Jurkat, Clone E6-1 (cell line): ENCODE measurements at places on chromosomes 7 and 10.

- no peak for DNase-seq
Measured at GRCh38 chr10:117736655-117737054, 194.1 kb downstream of the EMX2 start.

DNA sequence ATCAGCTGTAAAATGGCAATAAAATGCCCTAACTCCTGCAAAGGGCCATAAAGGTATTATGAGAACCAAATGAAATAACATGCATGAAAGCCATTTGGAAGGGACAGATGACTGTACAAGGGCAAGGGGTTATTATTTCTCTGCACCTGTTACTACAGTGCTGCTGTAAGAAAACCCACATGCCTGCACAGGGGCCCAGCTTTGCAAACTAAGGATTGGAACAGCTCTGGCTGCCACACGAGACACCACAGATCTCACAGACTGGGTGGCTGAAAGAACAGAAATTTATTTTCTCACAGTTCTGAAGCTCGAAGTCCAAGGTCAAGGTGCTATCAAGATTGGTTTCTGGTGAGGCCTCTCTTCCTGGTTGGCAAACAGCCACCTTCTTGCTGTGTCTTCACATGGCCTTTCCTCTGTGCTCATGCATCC is 409.0 kb upstream of the NRP1 start:
- no peak for DNase-seq

- DNase-seq: no peak
Measured at GRCh38 chr10:50452603-50453002, 171.2 kb downstream of the SGMS1 start.

- DNase-seq: no peak
Measured at GRCh38 chr7:44471436-44471835, 19.0 kb downstream of the NUDCD3 start.

DNA sequence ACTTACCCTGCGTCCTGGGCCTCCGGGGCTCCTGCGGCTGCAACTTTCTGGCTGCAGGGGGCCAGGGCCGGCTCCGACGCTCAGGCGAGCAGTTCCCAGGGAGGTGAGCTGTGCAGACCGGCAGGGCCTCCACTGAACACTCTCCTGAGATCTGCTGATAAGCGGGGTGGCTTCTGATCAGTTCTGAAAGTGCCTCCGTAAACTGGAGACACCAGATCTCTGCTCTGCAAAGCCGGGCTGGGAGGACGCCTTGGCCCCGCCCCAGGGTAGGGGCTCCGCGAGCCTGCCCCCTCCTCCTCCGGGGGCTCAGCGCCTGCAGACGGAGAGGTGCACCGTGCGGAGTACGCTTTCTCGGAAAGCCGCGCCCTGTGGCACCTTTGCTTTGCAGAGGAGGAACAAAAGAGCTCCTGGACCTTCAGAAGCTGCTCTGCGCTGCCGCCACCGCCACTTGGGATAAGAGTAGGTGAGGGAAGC is 141.3 kb upstream of the VKORC1L1 start:
- DNase-seq: no peak

GRCh38 chr10:29157321-29157720 is 131.5 kb upstream of the LYZL1 start:
- no peak for DNase-seq

DNA sequence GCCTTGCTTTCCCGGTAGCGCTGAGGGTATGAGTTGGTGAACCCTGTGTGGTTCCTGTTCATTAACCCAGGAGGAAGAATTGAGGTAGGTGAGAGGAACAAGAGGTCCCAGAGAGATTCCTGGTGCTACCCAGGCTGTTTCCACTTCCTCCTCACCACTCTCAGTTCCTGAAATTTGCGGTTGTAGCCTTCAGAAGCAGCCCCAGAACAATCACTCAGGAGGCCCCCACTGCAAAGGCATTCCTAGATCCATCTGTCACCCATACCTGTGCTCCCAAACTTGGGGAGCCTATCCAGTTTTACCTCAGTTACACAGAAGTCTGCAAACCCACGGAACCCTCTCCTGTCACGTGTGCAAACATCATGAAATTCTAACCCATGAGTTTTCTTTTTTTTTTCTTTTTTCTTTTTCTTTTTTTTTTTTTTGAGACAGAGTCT is 9.0 kb upstream of the PIP4K2A start:
- no peak for DNase-seq

- no peak for DNase-seq
Measured at GRCh38 chr7:126485791-126486190, 767.0 kb downstream of the GRM8 start.

DNA sequence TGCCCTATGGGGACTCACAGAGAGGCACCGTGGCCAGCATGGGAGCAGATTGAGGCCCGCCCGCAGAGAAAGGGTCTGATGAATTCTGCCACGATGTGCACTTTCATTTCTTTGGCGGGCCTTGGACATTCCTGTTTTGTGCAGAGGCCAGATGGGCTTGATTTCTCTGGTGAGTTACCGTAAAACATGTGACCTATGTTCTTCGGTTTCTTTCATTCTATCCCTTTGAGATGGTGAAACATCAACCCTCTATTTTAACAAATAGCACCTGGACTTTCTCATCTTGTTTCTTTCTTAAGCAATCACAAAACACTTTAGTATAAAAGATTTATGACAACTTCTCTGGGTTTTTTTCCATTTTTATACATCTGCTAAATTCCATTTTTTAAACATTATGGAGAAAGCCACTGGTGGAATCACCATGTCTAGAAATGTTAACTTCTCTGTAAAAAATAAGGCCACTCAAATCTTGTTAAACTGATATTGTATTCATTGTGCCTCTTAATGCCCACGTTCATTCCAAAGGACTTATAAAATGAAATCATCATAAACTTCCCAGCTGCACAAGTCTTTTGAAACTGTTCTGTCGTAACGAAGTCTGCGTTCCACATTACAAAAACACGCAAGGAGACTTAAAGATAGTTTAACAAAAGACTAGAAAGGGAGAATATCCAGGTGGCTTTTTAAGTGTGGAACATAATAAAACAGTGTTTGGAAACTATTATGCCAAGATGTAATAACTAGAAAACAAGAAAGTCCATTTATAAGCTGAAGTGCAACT is 21.4 kb upstream of the ODAD2 start:
- DNase-seq: no peak

- no peak for DNase-seq
Measured at GRCh38 chr10:59179068-59179467, 2.6 kb downstream of the PHYHIPL start.

DNA sequence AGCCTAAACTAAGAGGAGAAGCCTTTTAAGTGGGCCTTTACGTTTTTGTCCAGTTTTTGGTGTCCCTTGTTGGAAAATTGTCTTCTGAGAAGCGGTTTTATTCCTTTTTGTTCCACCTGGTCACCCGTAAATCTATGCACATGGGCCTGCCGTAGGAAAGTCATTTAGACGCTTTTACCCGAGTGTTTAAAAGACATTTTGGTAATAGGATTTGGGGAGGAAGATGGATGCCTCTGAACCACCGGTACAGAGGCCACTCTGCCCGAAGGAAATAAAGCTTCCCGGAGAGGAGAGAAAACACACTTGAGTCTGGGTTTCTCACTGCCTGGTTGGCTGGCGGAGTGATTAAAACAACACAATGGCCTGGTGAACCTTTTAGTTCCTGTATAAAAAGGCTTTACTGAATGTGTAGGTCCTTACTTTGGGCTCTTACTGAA is 760 bp downstream of the THNSL1 start:
- no peak for DNase-seq

DNA sequence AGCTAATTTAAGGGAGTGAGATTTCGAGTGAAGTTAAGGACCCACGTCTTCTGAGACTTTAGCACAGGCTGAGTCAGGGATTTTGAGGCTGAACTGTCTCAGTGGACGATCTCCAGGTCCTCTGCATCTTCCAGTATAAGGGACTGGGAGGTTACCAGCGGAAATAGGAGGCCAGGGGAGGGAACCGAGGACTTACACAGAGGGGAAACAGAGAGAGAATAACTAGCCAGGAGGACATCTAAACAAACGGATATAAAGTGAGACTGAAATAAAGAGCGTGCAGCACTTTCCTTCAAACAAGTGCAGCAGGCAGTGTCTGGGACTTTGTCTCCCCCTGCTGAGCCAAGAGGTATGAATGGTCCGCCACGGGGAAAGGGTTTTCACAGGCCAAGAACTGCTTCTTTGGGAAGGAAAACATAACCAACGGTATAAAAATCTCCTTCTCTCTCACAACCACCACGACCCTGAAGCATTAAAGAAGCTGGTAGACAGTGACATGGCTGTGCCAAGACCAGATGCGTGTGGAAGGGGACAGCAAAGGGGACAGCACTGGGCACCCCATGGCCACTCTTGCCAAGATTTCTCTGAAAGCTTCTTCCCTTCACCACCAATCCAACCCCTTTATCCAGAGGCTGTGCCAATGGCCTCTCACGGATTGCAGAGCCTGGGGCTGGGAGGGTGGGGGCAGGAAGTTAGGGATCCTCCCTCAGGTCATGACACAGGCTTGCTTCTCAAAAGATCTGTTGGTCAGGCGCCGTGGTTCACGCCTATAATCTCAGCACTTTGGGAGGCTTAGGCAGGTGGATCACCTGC is 72.0 kb downstream of the SLC37A3 start:
- DNase-seq: peak; percentile 21

GRCh38 chr10:11515596-11516430 is 95.6 kb downstream of the USP6NL start:
- peak; percentile 55 for DNase-seq

GRCh38 chr10:112223725-112224124 is 40.2 kb upstream of the GPAM start:
- DNase-seq: no peak

DNA sequence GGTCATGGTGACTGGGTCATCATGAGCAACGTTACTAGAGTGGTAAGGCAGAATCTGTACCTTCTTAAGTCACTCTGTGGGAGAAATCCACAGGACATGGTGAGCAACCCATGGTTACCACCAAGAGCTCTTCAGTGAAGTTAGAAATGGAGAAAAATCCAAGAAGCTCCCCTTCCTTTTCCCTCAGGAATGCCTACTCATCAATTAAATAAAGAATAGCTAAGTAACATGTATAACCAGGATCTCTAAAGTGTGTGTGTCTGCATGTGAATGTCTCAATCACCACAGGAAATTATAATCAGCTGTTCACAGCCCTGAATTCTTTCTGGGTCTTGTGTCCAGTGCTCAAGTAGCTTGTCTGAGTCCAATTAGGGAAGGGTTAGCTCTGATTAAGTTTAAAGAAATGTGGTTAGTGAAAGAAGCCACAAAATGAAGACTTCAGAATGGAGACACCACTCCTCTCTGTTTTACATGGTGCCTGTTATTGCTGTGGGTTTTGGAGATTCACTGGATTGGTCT is 73.2 kb downstream of the SEM1 start:
- no peak for DNase-seq

DNA sequence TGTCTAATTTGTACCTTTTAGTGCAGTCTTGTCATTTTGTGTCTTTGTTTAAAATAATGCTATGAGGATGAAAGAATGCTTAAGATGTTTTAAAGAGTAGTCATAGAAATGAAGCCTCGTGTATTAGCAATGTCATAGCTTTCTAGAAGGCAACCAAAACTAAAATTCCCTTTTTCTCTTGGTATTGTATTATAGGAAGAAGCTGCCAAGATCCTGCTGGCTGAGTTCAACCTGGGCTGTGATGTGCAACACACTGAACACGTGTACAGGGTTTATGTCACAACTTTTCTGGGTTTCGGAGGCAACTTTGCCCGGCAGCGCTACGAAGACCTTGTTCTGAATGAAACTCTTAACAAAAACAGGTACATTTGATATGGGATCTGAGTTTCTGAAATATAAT is 36.2 kb downstream of the COX15 start:
- no peak for DNase-seq

GRCh38 chr7:75953431-75953830 is 38.5 kb downstream of the POR start:
- DNase-seq: no peak

DNA sequence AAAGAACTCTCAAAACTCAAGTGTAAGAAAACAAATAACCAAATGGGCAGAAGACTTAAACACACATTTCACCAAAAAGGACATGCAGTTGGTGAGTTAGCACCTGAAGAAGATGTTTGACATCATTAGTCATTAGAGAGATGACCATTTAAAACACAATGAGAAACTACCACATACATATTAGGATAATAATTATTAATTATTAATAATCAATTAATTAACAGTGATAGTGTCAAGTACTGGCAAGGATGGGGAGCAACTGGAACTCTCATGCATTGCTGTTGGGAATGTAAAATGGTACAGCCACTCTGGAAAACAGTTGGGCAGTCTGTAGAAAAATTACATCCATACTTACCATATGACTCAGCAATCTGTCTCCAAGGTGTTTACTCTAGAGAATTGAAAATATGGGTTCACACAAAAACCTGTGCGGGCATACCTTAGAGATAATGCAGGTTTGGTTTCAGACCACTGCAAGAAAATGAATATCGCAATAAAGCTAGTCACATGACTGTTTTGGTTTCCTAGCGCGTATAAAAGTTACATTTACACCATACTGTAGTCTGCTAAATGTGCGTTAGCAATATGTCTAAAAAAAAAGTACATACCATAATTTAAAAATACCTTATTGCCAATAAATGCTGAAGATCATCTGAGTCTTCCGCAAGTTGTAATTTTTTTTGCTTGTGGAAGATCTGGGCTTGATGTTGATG is 30.3 kb downstream of the ARID5B start:
- no peak for DNase-seq

- no peak for DNase-seq
Measured at GRCh38 chr7:37083311-37084096, 359.2 kb upstream of the AOAH start.

GRCh38 chr10:107865691-107866090 is 701.2 kb upstream of the SORCS1 start:
- peak; percentile 3 for DNase-seq

GRCh38 chr7:154817224-154817896 is 185.6 kb downstream of the PAXIP1 start:
- DNase-seq: no peak

GRCh38 chr7:17732083-17732482 is 208.2 kb downstream of the SNX13 start:
- no peak for DNase-seq

GRCh38 chr7:31948029-31948428 is 122.2 kb downstream of the PDE1C start:
- DNase-seq: no peak

DNA sequence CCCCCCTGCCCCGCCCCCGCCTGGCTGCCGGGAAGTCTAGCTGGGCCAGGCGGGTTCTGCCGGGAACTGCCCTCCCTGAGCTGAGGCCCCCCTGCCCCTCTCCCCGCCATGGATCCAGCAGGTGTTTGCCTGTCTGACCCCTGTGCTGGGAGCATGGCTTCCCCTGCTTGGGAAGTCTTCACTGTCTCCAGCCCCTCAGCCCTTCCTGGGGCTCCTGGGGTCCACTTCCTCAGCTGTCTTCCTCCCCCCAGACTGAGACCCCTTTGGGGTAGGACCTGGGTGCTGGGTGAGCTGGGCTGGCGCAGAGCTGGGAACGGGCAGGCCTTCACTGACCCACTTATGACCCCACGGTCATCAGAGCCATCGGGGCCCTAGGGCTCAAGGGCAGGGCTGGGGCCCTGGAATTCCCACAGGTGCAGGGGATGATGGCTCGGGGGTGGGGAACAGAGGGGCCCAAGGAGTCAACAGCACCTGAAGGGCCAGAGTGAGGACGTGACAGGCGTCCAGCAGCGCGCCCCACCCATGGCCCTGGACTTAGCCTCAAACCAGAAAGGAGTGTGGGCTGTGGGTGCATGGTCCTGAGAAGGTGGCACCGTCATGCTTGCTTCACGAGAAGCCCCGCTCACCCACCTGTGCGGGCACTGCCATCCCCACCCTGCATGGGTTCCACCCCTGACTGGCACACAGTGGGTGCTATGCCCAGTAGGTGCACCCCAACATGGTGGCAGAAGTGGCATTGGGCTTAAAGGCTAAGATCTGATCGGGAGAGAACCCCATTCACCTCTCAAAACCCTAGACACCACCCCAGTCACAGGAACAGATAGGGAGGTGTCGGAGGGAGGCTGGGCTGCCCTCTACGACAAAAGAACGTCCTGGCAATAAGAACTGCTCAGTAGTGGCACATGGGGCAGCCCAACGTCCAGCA is 16.2 kb upstream of the TNRC18 start:
- DNase-seq: no peak
